ENCODE measurements at places on chromosomes 1 and 21.
A peak's percentile ranks its signal among the peaks of the same experiment; 100 is the strongest.

DNA sequence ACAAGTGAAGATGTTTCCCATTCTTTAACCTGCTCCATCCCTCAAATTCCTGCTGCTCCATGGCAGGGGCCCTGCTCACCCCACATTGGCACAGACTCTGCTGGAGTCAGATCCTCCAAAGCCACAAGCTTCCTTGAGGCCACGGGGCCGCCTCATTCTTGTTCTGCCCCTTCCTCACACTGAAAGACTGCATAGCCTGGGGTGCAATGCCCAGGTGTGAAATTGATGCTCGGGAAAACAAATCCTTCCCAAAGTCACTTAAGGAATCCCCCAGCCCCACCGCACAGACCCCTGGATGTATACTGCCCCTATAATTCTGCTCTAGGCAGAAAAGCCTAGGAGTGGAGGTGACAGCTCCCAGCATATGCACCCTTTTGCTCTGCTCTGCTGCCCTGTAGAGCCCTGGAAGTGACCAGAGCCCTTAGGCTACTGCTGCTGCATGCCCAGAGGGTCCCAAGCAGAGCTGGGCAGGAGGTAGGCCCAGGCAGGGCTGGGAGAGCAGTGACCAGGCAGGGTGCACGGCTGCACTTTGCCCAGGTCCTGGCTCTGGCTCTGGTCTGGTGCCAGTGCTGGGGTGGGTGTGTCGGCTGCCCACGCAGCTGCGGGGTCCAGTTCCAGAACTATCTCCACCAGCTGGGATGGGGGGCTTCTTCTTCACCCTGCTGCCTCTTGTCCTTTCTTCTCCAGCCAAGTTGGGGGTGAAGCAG is 1.6 kb downstream of the HES2 start:
- no peak for DNase-seq

- DNase-seq, result peak; percentile 83
Measured at GRCh38 chr1:172443666-172444453, at the start of gene PIGC. TSS of gene PIGC (minus strand) at chr1:172444069. CDS start at chr1:172442622, 1,447 bp downstream.

GRCh38 chr1:24351918-24352627 is 32.9 kb downstream of the GRHL3 start:
- no peak for DNase-seq

GRCh38 chr1:107724648-107725047 is 240.3 kb downstream of the VAV3 start:
- DNase-seq, result no peak

DNA sequence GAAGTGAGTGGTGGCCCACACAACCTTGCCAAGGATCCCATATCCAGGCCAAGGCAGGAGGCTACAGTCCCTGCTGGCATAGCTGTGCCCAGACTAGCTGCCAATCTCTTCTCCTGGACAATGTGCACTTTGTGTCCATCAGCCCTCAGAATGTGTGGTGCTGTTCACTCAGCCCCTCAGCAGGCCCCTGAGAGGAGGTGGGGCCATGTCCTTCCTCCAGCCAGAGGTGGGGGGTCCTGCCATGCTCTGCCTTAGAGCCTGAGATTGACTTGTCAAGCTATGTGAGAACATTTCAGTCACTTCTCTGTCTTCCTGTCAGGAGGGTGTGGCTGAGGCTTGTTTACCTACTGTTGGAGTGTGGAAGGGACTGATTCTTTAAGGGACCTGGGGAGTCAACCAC is 1.4 kb downstream of the NCF2 start:
- peak; percentile 33 for DNase-seq

DNA sequence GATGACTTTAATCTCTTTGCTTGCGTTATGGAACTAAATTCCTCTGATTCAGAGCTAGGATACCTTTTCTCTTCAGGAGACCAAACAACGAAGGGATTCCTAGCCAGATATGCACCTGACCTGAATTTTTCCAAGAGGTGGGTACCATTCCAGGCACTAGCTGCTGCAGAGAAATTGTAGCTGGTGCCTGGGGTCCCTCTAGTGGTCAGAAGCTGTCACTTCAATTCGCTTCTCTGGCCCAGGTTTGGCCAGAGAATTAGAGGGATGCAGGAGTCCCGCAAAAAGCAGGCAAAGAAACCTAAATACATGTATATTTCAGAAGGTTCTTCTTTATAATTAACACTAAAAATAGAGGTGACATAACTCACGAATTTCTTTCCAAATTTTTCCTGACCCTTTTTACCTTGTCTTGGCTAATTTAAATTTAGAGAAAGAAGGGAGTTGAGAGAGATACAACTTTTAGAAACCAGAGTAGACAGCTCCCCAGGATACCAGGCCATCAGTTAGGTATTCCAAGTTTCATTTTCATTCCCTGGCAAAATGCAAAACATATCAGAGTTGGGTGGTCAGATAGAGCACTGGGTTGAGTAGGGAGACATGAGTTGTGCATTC is 9.6 kb downstream of the ACKR1 start:
- peak; percentile 53 for DNase-seq

- no peak for DNase-seq
Measured at GRCh38 chr1:7229186-7229585, 443.9 kb downstream of the CAMTA1 start.

DNA sequence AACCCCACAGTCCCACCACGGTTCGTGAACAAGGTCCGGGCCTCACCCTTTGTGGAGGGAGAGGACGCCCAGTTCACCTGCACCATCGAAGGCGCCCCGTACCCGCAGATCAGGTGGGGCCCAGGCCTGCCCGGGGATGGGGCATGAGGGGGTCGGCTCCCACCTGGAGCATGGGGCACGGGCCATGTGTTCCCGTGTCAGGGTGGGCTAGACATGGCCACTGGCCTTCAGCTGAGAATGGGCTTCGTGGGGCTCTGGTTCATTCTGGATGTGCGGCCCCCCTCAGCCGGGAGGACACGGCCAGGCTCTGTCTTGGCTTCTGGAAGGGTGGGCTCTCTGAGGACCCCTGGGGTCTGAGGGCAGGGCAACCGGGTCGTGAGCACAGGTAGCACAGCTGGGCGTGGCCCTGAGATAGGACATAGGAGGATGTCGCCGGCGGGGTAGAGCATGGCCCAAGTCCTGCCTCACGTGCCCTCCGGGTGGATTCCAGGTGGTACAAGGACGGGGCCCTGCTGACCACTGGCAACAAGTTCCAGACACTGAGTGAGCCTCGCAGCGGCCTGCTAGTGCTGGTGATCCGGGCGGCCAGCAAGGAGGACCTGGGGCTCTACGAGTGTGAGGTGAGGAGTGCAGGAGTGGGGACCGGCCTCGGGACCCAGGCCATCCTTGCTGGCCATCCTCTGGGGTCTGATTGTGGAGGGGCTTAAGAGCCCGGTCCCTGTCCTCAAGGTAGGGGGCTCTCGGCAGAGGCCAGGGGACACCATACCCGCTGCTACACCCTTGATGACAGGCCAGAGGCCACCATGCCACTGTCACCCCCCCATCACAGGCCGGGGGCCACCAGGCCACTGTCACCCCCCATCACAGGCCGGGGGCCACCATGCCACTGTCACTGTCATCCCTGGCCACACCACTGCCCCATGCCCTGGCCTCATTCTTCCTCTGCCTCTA is 55.5 kb downstream of the TRIM11 start:
- no peak for DNase-seq

DNA sequence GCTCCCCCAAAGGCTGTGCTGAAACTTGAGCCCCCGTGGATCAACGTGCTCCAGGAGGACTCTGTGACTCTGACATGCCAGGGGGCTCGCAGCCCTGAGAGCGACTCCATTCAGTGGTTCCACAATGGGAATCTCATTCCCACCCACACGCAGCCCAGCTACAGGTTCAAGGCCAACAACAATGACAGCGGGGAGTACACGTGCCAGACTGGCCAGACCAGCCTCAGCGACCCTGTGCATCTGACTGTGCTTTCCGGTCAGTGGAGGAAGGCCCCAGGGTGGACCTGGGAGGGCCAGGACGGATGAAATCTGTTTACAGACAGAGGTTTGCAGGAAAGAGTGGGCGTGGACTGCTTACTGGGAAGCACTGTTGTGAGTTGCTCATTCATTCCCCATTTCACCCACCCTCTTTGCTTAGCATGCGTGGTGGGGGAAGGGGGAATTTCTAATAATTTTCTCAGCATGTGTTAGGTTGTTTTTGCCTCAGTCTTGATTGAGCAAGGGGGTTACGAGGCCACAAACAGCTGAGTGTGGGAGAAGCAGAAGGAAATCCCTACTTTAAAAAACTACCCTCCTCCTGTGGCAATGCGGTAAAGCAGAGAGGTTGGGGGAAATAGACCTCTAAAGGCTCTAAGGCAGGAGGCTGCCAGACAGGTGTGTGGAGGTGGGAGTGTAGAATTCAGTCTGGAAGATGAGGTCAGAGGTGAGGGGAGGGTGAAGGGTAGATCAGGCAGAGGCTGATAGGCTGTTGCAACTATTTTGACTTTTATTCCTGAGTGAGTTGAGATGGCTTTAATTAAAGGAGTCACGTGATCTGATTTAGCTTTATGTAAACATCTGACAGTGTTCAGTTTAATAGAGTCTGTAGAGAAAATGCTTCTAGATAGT is 1.3 kb downstream of the FCGR2A start:
- DNase-seq, result no peak

DNA sequence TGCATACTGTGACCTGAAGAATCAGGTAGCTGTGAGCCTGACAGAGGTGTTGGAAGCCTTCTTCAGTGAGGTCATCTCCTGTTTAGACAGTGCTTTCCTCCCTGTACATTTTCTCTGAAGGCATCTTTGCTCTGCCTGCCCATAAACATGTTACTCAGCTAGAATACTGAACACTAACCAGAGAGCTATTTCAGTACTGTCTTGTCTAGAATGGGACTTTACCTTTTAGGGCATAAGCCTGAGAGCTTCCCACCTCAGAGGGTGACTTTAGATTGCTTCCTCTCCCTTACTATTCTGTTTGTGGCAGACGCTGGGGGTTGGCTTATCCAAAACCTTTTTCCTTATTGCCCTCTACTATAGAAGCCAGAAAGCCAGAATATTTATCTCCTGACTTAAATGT is 23.3 kb upstream of the ZNF326 start:
- DNase-seq, result no peak

DNA sequence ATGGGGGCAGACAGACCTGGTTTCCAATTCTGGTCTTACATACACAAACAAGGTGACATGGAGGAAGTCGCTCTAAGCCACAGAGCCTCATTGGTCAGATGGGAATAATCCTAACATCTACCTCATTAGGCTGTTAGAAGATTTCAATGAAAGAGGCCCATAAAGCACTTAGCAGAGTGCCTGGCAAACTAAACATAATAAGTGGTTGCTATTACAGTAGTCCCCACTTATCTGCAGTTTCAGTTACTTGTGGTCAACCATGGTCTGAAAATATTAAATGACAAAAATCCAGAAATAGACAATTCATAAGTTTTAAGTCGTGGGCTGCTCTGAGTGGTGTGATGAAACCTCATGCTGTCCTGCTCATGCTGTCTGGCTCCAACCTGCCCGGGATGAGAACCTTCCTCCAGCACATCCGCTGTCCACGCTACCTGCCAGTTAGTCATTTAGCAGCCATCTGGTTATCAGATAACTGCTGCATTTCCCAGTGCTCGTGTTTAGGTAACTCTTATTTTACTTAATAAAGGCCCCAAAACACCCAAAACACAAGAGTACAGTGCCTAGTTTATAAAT is 112.3 kb downstream of the DDX20 start:
- no peak for DNase-seq

GRCh38 chr1:23574265-23574754 is 15.0 kb upstream of the ID3 start:
- DNase-seq, result no peak

- no peak for DNase-seq
Measured at GRCh38 chr1:6854166-6854565, 68.9 kb downstream of the CAMTA1 start.

GRCh38 chr1:20080441-20081352 is 10.7 kb downstream of the PLA2G5 start:
- no peak for DNase-seq

DNA sequence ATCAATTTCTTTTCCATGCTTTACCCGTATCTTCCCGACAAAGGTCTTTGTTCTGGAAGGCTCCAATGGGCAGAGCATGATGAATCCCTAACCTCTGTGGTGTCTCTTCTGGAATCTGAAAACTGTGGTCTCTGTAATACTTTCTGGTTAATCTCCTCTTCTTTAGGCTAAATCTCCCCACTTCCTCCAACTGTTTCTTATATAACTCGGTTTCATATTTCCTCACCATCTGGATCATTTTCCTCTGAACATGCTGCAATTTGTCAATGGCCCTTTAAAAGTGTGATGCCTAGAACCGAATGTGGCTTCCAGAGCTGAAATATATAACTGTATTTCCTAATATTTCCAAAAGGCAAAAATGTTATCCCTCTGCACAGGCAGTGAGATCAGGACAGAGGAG is 66.1 kb downstream of the ALG14 start:
- DNase-seq, result no peak

DNA sequence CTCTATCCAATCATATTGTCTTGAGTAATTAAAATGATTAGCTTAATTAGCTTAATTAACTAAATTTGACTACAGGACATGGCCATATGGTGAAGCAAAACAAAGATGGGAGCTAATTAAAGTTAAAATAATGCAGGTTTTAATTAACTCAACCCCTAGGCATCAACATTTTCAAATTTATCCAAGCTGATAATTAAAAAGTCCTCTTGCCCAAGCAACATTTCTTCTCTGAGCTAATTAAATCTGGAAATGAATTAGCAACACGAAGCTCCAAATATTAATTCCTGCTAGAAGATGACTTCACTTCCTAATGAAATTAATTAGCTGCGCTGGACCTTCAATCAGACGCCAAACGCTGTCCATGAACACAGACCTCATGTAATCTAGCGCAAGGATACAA is 27.9 kb downstream of the LMO4 start:
- DNase-seq, result no peak

DNA sequence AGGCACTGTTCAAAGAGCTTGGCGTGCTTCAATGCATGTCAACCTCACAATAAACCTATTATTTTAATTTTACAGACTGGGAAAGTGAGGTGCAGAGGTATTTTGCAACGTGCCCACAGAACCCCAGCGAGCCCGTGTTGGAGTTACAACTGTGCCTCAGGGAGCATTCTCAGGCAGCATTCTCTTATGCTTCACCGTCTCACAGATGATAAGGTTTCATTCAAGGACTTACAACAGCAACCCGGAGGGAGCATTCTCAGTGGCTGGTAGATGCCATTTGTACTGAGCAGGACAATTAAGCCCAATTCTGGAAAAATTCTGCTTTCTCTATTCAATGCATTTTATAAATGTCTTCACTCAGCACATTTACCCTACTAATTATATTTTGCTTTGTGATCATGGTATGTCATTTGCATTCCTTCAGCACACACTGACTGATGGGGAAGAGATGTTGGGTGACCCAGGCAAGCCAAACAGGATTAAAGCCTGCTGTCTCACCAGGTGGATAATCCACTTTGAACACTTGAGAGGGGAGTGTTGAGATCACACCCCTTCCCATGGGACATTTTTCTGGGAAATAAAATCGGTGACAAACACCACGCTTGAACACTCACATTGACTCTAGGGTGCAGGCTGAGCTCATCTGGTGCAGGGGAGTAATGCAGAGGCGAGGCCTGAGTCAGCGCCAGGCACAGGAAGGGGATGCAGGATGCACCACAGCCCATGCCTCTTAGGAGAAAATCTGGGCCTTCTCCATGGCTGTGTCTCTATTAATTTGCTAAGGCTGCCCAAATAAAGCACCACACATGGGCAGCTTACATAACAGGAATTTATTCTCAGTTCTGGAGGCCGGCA is 113.9 kb downstream of the CLIC6 start:
- DNase-seq, result no peak

Measured in hippocampal formation (tissue), 2 donors.